Inflammatory macrophage (primary cell): ENCODE measurements at places on chromosomes 12 and 14.

DNA sequence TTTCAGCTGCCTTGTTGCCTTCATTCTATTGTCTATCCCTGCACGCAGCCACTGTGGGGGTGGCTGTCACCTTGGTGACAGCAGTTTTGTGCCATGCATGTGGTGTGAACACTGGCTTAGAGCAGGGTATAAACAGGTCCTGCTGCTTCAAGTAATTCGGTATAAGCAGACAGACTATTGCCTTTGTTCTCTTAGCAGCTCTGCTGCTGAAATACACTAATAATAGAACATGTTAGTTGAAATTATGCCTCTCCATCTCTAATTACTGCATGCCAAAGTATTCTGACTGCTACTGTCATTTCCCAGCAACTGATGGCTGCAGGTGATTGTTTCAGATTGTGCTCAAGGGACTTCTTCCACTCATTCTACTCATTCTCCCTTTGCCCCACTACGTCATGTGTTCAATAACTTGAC, 34.6 kb downstream of the PTPRO start:
- DNase-seq = no peak

DNA sequence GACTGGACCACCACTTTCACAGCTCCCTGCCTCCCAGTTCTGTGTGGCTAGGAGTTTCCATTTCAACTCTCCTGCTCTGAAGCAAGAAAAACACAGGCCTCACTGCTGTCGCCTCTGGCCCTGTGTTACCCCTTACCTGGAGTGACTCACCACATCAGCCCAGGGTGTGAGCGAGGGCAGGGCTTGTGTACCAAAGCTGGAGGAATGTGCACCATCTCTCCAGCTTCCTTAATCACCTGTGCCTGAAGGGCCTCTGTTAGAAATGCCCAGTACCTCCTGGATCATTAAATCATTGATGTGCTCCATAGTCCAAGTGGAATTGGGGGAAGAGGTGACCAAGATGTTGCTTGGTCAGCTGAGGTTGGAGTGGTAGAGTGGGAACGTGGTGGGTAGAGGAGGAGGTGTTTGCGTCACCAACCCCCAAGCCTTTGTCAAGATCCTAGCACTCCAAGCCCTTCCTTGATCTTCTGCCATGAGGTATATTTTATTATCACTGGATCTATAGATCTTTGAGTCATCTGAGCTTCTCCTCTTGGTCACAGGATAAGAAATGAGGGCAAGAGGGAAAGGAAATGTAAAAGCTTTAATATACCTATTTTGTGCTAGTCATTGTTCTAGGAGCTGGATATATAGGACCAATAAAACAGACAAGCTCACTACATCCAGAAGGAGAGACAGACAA, 51.3 kb downstream of the SSPN start:
- DNase-seq = no peak

GRCh38 chr12:67077617-67078016, 191.5 kb upstream of the CAND1 start:
- no peak for DNase-seq

DNA sequence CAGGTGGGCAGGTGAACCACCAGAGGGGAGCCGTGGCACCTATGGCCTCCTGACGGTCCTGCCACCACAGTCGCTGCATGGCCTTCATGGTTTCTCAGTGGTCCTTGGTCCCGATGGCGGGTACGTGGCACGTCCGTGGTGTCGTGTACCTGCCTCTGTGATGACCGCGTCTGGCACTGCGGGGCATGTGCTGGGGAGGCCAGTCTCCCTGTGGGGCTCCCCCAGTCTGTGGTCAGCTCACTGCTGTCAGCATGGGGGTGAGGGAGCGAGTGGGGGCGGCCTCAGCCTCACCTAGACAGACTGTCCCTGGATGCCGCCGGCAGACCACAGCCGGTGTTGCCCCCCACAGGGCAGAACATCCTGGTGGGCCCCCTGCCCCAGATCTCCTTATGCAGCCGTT, 267.2 kb downstream of the SEC23A start:
- no peak for DNase-seq

GRCh38 chr14:99602054-99602787, 1.8 kb downstream of the CCDC85C start:
- DNase-seq = peak; percentile 80
